ENCODE measurements at places on chromosomes 7 and 10.
A peak's percentile ranks its signal among the peaks of the same experiment; 100 is the strongest.

DNA sequence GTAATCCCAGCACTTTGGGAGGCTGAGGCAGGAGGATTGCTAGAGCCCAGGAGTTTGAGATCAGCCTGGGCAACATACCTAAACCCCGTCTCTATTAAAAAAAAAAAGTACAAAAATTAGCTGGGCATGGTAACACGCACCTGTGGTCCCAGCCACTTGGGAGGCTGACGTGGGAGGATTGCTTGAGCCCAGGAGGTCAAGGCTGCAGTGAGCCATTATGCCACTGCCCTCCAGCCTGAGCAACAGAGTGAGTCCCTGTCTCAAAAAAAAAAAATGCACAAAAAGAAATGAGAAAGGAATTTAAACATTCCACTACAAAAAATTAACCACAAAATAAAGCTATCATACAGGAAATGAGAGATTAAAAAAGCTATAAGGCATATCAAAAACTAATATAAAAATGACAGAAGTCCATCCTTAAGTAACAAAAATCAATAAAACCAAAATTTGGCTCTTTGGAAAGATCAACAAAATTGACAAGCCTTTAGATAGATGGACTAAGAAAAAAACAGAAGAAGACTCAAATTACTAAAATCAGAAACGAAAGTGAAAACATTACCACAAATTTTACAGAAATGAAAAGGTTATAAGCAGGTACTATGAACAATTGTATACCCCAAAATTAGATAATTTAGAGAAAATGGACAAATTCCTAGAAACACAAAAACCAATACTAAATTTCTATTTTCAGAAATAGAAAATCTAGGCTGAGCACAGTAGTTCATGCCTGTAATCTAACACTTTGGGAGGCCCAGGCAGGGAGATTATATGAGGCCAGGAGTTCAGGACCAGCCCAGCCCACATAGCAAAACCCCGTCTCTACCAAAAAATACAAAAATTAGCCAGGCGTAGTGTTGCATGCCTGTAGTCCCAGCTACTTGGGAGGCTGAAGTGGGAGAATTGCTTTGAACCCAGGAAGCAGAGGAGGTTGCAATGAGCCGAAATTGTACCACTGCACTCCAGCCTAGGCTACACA is 42.4 kb upstream of the NANOS1 start:
- no peaks in the 10 kb centered on the region for H3K36me3 ChIP-seq
- no peaks in the 10 kb centered on the region for H3K4me1 ChIP-seq
- no peaks in the 10 kb centered on the region for H3K27me3 ChIP-seq
- H3K4me3 ChIP-seq, result no peak overlapping the region
- DNase-seq, result no peak

DNA sequence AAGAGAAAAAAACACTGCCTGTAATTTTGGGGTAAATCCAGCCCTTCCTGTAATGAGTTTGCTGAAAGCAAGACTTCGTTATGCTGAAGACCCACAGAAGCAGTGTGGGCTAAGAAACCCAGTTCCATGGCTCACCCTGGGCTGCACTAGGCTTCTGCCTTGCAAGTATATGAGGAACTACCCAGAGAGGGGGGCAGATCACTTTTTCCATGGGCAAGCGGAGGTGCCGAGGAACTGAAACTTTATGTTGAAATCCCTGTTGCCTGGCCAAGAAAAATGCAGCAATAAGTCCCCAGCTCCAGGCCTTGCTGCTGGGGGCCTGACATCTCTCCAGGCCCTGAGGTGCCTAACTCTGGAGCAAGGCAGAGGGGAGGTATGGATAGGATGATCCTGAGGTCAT is 8.5 kb downstream of the RASSF4 start:
- no peak overlapping the region for H3K27ac ChIP-seq
- no peak for DNase-seq
- H3K27me3 ChIP-seq, result no peaks in the 10 kb centered on the region
- H3K4me3 ChIP-seq, result no peak overlapping the region
- H3K4me1 ChIP-seq, result peaks cover 9% of the 10 kb centered on the region
- no peaks in the 10 kb centered on the region for H3K36me3 ChIP-seq

DNA sequence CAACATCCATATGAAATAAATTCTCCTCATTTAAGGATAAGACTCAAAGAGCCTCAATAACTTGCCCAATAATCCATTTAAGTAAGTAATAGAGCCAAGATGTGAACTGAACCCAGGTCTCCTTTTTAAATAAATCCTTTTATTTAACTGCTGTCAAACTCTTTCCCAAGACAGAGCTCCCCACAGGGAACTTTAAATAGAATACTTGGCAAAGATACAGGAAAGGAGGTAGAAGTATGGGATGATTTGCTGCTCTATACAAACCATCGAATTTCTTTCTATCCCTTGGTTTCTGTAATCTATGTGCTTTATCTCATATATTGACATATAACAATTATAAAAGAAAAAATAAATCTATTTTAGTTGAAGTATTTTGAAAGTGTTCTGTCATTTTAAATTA is 295.9 kb downstream of the CSTF2T start:
- no peak for DNase-seq
- no peaks in the 10 kb centered on the region for H3K4me1 ChIP-seq
- H3K4me3 ChIP-seq, result no peak overlapping the region
- H3K27ac ChIP-seq, result no peak overlapping the region

- H3K27ac ChIP-seq, result no peak overlapping the region
- no peak for DNase-seq
- H3K36me3 ChIP-seq, result no peaks in the 10 kb centered on the region
- no peak overlapping the region for H3K4me3 ChIP-seq
Measured at GRCh38 chr10:48814933-48815332, 124.7 kb downstream of the LRRC18 start.

- H3K27me3 ChIP-seq, result no peaks in the 10 kb centered on the region
- H3K36me3 ChIP-seq, result peaks cover 64% of the 10 kb centered on the region
- no peak overlapping the region for H3K4me3 ChIP-seq
- H3K27ac ChIP-seq, result no peak overlapping the region
- peaks cover 3% of the 10 kb centered on the region for H3K4me1 ChIP-seq
Measured at GRCh38 chr7:50724526-50725520, 57.9 kb downstream of the GRB10 start.

- DNase-seq, result no peak
- H3K4me1 ChIP-seq, result no peaks in the 10 kb centered on the region
- H3K36me3 ChIP-seq, result peaks cover 6% of the 10 kb centered on the region
- H3K27me3 ChIP-seq, result no peaks in the 10 kb centered on the region
- no peak overlapping the region for H3K4me3 ChIP-seq
Measured at GRCh38 chr7:1012004-1012715, 29.2 kb downstream of the CYP2W1 start.

DNA sequence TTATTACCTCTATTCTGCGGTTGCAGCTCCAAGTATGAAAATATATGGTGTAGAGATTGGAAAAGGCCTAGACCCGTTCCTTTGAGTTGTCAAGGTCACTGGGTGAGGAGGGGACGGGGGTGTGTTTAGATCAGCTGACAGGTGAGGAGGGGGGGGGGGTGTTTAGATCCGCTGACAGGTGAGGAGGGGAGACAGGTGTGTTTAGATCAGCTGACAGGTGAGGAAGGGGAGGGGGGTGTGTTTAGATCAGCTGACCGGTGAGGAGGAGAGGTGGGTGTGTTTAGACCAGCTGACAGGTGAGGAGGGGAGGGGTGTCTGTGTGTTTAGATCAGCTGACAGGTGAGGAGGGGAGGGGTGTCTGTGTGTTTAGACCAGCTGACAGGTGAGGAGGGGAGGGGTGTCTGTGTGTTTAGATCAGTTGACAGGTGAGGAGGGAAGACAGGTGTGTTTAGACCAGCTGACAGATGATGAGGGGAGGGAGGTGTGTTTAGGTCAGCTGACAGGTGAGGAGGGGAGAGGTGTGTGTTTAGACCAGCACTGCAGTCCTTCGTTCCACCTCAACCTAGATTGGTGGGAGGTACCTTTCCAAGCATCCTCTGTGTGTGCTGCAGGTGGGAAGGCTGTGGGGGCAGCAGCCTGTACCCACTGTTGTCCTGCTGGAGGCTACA is 655.0 kb upstream of the ADARB2 start:
- no peak overlapping the region for H3K27ac ChIP-seq
- H3K4me1 ChIP-seq, result no peaks in the 10 kb centered on the region
- no peak overlapping the region for H3K4me3 ChIP-seq
- DNase-seq, result no peak

DNA sequence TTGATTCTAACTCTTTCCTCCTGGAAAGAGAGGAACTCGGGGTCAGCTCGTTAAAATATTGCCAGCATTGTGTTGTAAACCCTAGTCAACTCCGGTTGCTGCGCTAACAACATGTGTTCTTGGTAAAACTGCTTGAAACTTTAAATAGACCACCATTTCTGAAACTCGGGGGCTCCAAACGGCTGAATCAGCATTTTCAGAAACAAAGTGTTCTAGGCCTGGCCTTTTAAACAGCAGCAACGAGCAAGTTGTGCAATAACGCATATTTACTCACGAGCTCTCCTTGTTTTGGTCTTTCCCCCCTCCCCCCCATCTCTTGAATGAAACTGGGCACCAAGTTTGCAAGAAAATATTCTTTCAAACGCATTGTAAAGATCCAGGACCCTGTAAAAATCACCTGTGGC is 9.2 kb upstream of the GRB10 start:
- peaks cover 19% of the 10 kb centered on the region for H3K36me3 ChIP-seq
- DNase-seq, result peak; percentile 53
- no peaks in the 10 kb centered on the region for H3K27me3 ChIP-seq
- peaks cover 7% of the 10 kb centered on the region for H3K4me1 ChIP-seq

- no peak overlapping the region for H3K27ac ChIP-seq
- DNase-seq, result no peak
- H3K36me3 ChIP-seq, result peaks cover 15% of the 10 kb centered on the region
- H3K4me3 ChIP-seq, result no peak overlapping the region
- H3K27me3 ChIP-seq, result no peaks in the 10 kb centered on the region
Measured at GRCh38 chr7:96675548-96675947, 34.1 kb downstream of the SEM1 start.

- peak; percentile 78 for DNase-seq
- H3K4me3 ChIP-seq, result no peak overlapping the region
- no peaks in the 10 kb centered on the region for H3K36me3 ChIP-seq
- no peaks in the 10 kb centered on the region for H3K27me3 ChIP-seq
- no peak overlapping the region for H3K27ac ChIP-seq
Measured at GRCh38 chr10:30671026-30671616, 41.6 kb upstream of the LYZL2 start.

- H3K4me3 ChIP-seq, result no peak overlapping the region
- DNase-seq, result no peak
- H3K27me3 ChIP-seq, result no peaks in the 10 kb centered on the region
- H3K36me3 ChIP-seq, result no peaks in the 10 kb centered on the region
Measured at GRCh38 chr10:133067149-133068105, 20.3 kb upstream of the ADGRA1 start.

GRCh38 chr7:37119296-37119860 is 329.3 kb downstream of the ELMO1 start:
- no peaks in the 10 kb centered on the region for H3K27me3 ChIP-seq
- H3K4me3 ChIP-seq, result no peak overlapping the region
- no peak for DNase-seq

DNA sequence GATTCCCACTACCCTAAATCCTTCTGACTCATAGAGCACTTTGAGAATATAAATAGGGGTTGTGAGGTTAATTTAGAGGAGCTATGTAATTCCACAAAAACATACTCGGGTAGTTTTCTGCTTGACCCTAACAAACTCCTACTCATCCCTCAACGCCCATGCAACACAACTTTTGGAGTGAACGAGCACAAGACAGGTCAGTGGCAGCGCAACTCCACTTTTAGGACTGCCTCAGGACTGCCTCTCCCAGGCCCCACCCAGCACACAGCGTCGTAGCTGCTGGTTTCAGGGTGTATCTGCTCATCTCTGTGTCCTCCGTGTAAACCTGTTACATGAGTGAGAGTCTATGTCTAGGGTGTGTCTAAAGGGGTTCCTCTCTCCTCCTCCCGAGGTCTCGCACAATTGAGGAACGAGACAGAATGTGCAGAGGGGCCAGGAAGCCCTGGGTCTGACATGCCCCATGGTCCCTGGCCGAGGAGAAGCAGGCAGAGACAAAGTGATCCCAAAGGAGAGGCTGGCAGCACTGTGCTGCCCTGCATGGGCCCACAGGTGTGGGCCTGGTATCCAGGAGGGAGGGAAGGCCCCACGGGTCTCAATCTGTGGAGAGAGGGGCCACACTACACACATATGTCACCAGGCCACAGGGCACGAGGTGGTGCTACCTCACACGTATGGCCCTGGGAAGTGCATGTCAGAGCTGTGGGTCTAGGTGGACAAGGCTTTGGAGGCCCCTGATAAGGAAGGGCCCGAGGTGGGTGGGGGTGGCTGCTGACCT is 45.5 kb downstream of the CAMK2B start:
- no peaks in the 10 kb centered on the region for H3K4me1 ChIP-seq
- no peak overlapping the region for H3K27ac ChIP-seq
- H3K36me3 ChIP-seq, result no peaks in the 10 kb centered on the region
- no peak overlapping the region for H3K4me3 ChIP-seq

DNA sequence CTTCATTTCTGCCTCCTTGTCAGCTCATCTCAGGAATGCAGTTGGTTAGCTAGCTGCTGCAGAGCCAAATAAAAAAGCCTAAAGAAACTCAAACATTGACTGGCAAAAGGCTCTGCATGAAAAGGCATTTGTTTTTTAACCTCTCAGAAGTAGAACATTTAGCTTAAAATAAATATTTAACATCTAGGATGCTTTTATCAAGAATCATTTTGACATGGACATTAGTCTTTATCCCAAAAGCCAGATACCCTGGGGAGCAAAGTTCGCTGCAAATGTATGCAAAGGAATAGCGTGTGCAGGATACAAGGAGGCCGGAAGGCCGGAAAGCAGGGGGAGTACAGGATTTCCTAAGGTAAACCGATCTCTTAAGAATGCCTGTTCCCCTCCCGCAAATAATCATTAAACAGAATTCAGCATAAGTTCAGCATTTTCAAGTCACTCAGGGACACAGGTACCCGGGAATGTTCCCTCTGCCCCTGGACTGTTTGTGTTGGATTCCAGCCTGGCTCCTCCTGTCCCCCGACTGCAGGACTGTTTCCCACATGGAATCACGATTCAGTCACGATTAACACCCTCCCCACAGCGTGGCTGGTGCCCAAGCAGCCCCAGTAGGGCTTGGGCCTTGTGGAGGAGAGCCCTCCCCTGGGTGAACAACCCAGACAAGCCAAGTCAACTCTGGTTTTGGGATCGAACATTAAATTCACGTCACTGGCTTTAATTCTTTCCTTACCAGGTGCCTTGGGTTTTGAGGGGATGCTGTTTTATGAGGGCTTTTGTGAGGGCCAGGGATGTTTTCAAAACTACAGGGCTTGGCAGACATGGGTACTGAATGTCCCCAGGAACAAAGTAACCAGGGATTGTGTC is 97.8 kb downstream of the HIPK2 start:
- peaks cover 34% of the 10 kb centered on the region for H3K36me3 ChIP-seq
- H3K27ac ChIP-seq, result peak overlapping the region; percentile 36
- no peak overlapping the region for H3K4me3 ChIP-seq
- no peaks in the 10 kb centered on the region for H3K27me3 ChIP-seq
- no peak for DNase-seq
